Activated CD4-positive, alpha-beta T cell treated with anti-CD3 and anti-CD28 coated beads for 24 hours (primary cell): ENCODE measurements at places on chromosomes 5 and 9.

GRCh38 chr9:87223392-87224246 is 274.0 kb upstream of the DAPK1 start:
- DNase-seq = no peak

DNA sequence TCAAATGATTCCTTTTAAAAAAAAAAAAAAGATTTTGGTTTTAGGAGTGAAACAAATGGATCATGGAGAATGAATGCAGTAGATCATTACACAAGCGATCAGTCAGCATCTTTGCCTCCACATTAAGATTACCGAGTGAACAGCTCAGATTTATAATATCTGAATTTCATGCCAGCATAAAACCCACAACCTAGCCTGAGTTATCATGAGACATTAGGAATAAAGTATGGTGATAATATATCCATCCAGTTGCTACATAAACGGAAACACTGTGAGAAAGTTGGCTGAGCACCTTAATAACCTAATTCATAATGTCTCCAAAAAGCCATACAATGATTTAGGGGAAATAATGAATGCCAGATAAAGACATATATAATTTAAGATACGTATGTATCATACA is 553.1 kb upstream of the TUSC1 start:
- DNase-seq = no peak

DNA sequence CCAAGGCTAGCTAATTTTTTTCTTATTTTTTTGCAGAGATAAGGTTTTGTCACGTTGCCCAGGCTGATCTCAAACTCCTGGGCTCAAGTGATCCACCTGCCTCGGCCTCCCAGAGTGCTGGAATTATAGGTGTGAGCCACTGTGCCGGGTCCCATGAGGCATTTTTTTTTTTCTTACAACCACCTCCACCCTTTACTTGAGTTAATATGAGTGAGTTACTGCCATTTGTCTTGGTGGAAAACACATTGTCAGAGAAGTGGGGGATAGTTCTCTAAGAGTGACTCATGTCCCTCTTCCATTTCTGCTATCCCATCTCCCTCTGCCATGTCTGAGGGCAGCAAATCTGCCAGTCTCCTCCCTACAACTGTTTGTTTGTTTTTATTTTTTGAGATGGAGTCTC is 163.4 kb upstream of the CLINT1 start:
- no peak for DNase-seq

DNA sequence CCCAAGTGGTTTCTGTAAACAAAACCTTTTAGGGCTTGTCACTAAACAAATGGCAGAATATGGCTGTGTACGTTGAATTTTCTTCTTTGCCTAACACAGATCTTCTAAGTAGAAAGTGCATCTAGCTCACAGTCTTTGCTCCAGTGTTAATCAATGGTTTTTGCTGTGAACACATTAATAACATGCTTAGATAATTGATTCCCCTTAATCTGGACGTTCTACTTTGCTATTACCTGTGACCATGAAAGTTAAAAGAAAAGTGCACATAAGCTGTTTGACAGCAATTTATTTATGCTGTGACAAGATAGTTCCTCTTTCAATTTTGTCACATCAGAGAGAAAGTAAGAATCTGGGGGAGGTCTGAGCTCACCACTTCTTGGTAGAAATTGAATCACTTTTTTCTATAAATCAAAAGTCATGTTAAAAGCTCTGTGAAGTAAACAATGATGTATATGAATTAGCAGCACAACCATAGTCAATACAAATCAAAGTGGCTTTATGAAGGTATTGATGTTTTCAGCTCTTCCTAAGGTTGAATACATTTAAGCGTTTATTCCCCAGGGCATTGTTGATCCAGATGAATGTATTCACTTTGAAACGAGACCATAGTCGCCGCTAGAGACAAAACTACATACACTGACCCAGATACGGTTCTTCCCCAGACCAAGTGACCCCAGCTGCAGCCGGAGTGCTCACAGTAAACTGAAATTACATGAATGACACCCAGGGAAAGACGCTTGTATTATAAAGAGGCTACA is 174.6 kb upstream of the ZNF608 start:
- no peak for DNase-seq

DNA sequence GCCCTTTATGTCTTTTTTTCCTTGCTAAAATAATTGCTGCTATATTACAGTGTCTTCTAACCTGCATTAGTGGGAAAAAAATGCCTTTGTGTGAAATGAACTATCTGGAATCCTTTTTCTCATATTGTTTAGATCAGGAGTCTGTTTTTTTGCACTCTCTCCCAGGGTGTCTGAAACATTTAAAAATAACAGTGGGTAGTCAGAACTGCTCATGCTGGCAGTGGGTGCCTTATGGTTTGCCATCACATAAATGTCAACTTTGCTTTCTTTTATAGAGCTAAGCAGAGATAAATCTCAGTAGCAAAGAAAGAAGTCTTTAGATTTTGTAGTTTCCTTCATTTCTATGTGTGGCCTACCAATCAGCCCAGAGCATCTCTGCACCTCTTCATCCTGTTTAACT is 347.8 kb upstream of the RGMB start:
- no peak for DNase-seq

- no peak for DNase-seq
Measured at GRCh38 chr5:16456103-16456832, 9.3 kb downstream of the ZNF622 start.

DNA sequence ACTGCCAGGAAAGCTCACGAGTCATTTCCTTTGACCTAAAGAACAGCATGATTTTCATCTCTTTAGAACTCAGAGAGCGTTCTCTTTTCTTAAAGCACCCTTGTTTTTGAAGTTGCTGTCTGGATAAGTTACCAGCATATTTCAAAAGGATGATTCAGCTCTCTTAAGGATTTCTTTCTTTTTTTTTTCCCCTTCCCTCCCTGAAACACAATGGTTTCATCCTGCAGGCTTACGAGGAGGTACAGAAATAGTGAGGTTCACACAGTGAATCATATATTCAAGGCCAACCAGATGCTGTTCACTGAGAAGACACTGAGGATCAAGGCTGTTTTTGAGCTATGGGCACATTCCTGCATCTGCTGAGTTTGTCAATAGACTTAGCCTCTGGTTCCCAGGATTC is 257.2 kb downstream of the KIF4B start:
- DNase-seq = no peak

- DNase-seq = no peak
Measured at GRCh38 chr5:158747816-158748432, 351.8 kb downstream of the EBF1 start.

- DNase-seq = no peak
Measured at GRCh38 chr5:172150514-172151425, 37.3 kb downstream of the STK10 start.

DNA sequence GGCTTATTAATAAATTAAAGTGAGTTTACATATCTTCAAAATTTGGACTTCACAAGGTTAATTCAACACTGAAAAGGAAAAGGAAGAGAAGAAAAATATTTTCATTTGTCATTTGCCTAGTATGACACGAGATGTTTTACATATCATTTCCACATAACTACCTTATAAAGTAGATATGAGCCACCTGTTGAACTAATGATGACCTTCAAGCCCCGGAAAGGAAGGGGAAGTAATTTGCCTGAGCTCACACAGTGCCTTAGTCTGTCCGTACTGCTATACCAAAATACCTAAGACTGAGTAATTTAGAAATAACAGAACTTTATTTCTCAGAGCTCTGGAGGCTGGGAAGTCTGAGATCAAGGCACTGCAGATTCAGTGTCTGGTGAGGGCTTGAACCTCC is 17.9 kb downstream of the CMYA5 start:
- no peak for DNase-seq

DNA sequence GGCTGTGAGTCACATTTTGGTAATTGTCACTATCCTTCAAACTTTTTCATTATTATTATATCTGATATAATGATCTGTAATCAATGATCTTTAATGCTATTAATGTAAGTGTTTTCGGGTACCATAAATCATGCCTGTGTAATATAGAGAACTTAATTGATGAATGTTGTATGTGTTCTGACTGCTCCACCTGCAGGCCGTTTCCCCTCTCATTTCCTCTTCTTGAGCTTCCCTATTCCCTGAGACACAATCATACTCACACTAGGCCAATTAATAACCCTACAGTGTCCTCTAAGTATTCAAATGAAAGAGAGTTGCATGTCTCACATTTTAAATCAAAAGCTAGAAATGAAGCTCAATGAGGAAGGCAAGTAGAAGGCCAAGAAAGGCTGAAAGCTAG is 420.9 kb upstream of the SGCD start:
- DNase-seq = no peak

DNA sequence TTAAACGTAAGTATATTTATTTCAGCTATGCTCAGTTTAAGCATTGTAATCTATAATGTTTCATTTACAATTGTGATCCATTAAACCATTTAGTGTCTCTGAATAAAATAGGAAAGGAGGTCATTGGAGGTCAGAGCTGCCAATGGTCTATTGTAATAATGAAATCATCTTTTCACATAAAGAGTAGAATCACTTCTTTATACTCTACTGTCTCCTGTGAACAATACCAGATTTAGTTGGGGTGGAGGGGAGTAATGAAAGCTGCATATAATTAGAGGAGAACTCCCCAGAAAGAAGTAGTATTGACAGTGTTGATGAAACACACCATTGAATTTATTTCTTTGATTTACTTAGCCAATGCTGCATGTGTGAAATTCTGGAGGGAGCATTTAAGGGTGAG is 35.1 kb upstream of the ZFYVE16 start:
- no peak for DNase-seq

DNA sequence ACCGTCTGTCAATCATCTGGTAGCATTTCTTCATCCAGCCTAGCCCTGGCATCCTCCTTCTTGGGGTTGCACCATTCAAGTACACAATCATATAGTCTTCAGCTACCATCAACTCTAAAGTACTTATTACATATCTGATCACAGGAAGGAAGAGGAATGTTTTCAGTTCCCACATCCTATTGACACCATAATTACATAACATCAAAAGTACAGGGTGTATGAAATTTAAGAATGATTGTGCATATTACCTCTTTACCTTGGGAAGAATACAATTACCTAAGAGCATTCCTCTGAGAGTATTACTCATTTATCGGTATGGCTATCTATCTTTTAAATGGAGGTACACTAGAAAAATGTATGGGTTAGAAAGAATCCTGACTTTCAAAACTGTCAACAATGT is 126.8 kb upstream of the PCA3 start:
- DNase-seq = no peak

GRCh38 chr5:53501054-53501453 is 20.6 kb downstream of the FST start:
- DNase-seq = no peak

DNA sequence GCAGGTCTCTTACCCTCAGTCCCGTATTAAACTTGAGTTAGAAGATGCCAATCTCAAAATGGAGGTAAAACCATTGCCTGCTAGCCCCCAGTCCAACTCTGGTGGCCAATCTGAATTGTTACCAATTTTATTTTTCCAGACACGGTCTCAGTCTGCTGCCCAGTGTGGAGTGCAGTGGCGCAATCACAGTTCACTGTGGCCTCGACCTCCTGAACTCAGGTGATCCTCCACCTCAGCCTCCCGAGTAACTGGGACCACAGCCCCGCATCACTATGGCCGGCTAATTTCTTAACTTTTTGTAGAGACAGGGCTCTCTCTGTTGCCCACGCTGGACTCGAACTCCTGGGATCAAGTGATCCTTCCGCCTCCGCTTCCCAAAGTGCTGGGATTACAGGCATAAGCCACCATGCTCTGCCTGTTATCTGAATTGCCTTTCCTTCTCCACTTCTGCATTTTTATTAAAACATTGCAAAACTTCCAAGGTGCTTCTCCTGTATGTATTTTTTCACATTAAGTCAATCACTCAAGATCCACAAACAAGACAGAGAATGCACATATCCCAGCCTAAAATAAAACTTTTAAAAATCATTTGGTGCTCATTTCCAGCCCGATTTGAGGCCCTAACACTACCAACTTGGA is 2.3 kb downstream of the FANCC start:
- DNase-seq = no peak

- no peak for DNase-seq
Measured at GRCh38 chr9:130114741-130115140, 57.5 kb upstream of the NCS1 start.
